ENCODE measurements at places on chromosomes 5 and 9.

DNA sequence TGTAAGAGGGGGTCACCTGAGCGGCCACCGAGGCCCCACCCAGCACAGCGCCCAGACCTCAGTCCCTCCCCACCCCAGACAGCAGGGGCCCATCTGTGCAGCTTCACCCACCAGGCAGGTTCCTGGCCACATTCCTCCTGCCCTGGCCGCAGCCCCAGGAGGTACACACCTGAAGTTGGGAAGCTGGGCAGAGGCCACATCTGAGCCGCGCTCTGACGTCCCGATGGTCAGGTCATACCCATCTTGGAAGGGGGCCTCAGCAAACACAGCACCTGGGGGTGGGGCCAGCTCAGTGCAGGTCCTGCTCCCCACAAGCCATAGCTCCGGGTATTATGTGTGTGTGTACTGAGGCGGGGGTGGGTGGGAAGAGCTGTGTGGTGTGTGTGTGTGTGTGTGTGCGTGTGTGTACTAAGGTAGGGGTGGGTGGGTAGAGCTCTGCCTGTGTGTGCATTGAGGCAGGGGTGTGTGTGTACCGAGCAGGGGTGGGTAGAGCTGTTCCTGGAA lies 5.6 kb downstream of the SPOUT1 start:
- DNase-seq = no peak

DNA sequence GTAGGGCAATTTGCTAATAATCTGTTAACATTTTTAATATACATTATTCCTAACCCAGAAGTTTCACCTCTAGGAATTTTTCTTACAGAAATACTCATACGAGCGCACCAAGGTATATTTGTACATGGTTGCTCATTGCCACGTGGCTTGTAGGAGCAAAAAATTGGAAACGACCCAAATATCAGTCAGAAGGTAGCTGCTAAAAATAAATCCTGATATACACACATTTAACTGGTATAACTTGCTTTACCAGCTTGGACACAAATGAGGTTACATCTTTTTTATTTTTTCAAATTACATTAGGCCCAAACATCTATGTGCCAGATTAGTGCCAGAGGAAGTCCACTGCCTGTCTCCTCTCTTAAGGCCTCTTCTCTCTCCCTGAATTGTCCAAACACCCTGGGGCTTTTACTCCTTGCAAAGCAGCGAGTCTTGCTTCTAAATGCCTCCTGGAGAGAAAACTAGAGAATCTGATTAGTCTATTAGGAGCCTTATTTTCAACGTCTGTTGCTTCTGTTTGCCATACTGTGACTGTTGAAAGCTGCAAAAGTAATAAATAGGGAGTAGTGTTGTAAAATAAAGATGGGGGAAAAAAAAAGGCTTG lies 92.0 kb upstream of the SSBP2 start:
- no peak for DNase-seq

DNA sequence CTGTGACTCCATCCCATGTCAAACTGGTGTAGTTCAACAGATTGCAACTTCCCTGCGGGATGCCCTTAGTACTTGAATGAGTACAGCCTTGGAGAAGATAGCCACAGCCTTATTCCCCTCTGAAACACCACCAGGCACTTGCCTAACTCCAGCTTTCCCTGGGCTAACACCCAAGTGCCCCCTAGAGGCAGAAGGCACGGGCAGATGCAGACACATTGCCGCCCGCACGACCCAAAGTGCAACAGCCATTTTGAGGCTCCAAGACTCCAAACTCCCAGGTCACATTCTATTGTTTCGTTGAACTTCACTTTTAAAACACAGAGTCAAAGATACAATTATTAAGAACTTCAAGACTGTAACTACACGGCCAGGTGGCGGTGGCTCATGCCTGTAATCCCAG lies 163.6 kb upstream of the CDH6 start:
- no peak for DNase-seq

DNA sequence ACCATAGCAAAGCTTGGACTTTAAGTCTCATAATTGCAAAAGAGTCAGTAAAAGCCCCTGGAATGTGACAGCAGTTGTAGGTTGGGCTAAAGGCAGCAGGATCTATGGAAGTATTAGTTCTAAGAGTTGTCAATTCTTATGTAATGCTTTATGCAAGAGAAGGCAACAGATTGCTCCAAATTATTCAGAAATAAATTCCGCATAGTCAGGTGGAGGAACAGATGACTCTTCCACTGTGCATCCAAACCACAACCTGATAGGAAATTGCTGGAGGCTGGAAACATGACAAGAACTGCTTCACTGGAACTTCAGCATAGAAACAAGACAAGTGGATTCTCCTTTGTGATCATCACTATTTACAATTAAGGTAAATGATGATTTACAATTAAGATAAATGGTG lies 101.0 kb downstream of the STARD4 start:
- no peak for DNase-seq

- DNase-seq = no peak
Observed at GRCh38 chr5:59500014-59500413, 393.5 kb downstream of the PDE4D start.

DNA sequence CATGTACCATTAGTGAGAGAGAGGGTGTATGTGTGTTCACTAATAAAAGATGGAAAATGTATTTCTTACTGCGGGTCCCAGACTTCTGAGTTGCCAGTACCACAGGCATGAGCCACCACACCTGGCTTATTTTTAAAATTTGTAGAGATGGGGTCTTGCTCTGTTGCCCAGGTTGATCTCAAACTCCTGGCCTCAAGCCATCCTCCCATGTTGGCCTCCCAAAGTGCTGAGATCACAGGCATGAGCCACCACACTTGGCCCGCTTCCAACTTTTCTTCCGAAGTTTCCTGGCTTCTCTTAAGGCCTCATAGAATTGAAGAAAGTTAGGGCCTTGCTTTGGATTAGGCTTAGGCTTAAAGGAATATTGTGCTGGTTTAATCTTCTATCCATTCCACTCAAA lies 40.4 kb upstream of the F2RL2 start:
- no peak for DNase-seq

- DNase-seq = no peak
Observed at GRCh38 chr5:175464074-175464941, 14.1 kb upstream of the SFXN1 start.

GRCh38 chr5:43785198-43785597 lies 182.2 kb downstream of the NNT start:
- DNase-seq = no peak

DNA sequence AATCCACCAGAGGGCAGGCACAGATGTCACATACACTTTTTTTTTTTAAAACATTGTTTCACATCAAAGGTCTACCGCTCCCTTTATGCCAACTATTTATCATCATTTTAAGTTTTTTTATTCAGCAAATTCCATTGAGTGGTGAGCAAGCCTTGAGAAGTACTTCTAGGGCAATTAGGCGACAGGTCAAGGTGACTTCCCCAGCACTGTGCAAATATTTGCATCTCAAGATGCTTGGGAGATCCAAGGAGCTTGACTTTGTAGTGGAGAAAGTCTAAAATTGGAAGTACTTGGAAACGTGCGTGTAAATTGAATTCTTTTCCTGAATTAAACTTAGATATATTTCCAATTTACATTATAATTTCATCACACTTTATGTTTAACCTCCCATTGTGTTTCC lies 211.1 kb downstream of the ICE1 start:
- no peak for DNase-seq

GRCh38 chr5:57066924-57067596 lies 106.8 kb upstream of the GPBP1 start:
- DNase-seq = no peak

DNA sequence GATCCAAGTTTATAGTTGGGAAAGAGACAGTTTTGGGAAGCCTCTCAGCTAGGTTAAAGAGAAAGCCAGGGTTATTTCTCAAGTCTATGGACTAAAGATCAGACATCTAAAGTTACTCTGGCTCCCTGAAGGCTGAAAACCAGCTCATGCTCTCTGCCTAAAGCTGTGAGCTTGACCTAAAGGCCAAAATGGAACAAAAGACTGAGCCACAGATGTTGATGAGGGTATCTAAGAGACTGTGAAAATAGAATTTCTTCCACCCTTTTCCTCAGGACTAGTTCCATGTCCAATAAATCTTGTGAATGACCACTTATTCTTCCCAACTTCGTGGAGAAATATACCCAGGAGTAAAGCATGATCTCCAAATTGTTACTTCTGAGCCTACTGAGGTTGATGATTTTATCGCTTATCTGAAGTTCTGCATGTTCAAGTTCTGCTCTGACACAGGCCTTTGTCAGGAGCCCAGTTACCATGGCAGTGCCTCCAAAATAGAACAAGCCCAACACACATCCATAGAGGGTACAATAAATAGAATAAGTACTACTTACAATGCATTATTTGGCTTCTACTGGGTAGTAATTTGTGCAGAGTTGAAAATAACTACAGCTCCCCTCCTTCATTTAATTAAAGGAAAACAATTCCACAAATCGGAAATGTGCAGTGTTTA lies 373.6 kb downstream of the NTRK2 start:
- no peak for DNase-seq

All from NCI-H2081 treated with DMSO at 0.1 percent for 48 hours (cell line).